ENCODE measurements at places on chromosomes 3 and 15. TPM values are rescaled to one million over a fixed set of nuclear protein-coding genes. Genes with fewer than 3 reads are reported as not detected.

DNA sequence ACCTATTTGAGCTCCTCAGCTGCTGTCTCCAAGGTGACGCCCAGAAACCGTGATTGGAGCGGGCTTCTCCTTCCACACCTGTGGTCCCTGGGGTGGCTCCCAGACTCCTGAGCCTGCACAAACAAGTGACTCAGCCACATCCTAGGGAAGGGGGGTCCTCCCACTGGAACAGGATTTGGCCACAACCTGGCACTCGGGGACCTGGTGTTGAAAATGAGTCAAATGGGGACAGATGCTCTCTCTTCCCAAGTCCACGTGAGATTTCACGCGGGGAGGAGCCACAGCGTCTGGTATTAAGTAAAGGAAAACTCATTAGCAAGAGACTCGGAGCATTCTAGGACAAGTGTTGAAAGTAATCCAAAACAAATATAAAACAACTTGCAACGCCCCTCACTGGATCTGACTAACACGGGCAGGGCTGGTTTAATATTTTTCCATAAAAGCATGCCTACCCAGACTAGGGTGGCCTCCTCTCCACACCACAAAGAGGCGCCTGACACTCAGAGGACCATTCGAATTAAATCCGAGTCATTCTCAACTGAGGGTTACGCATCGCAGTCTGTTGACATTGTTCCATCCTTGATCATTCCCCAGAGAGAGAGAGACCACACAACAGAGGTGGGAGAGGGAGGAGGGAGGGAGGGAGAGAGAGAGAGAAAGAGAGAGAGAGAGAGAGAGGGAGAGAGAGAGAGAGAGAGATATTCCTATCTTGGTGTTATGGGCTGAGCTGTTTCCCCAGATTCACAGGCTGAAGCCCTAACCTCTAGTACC lies 74.4 kb downstream of the MGLL start:
- peak; percentile 28 for DNase-seq
- H3K27ac ChIP-seq, result no peak overlapping the region
- no peaks in the 10 kb centered on the region for H3K36me3 ChIP-seq
- no peaks in the 10 kb centered on the region for H3K27me3 ChIP-seq
- no peaks in the 10 kb centered on the region for H3K4me1 ChIP-seq
- H3K4me3 ChIP-seq, result no peak overlapping the region

The SLC12A1 gene
- not detected for total RNA-seq

The SYNPR gene
- total RNA-seq, result 0.18 TPM

The SLC38A3 gene
- total RNA-seq, result 8.2 TPM

GRCh38 chr3:18790384-18790783 lies 357.9 kb upstream of the KCNH8 start:
- no peaks in the 10 kb centered on the region for H3K27me3 ChIP-seq
- H3K4me1 ChIP-seq, result peaks cover 3% of the 10 kb centered on the region
- no peaks in the 10 kb centered on the region for H3K36me3 ChIP-seq
- H3K27ac ChIP-seq, result no peak overlapping the region
- no peak overlapping the region for H3K4me3 ChIP-seq
- no peak for DNase-seq

GRCh38 chr3:64039981-64040733 lies 16.9 kb upstream of the PSMD6 start:
- H3K4me1 ChIP-seq, result no peaks in the 10 kb centered on the region
- H3K27ac ChIP-seq, result no peak overlapping the region
- H3K4me3 ChIP-seq, result no peak overlapping the region

DNA sequence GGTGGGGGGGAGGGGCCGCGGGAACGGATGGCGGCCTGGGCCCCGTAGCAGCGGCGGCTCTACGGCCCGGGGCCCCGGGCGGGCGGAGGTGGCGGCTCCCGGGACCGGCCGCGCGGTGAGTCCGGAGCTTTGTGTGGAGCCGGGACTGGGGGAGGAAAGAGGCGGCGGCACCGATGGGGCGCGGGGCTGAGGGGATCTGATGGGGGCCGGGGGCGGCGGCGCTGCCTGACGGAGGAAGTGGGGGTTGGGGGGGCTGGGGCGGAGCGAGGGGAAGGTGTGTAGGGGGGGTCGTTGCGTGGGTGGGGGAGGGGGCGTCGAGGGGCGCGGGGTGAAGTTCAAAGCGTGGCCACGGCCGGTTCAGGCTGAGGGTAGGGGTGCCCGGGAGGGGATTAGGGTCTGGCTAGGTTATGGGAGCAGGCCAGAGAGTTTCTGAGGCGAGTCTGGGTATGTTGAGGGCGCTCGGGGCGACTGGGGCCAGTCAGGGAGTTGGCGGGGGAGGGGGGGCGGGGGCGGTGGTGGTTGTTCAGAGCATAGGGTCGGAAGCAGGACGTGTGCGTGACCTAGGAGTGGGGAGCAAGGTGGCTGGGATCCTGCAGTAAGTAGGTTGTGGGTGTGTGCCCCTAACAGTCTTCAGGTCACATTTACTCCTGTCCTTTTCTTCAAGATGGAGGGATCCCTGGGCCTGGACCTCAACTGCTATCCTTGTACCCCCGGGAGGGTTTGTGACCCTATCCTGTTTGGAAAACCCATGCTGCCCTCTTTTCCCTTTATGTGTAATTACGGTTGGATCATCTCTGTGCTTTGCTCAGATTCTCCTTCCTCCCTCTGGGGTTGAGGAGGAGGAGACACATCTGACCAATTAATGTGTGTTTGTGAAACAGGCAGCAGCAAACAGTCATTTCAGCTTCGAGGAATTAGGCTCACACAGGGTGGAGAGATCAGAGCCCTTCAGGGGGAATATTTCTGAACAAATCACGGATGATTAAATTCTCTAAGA lies 644 bp downstream of the ZNF609 start:
- peak; percentile 76 for DNase-seq
- H3K4me3 ChIP-seq, result peak overlapping the region; percentile 90
- peaks cover 14% of the 10 kb centered on the region for H3K36me3 ChIP-seq
- peaks cover 20% of the 10 kb centered on the region for H3K4me1 ChIP-seq

GRCh38 chr3:47098910-47099309 lies 65.0 kb downstream of the SETD2 start:
- H3K27me3 ChIP-seq, result no peaks in the 10 kb centered on the region
- DNase-seq, result no peak
- H3K4me1 ChIP-seq, result no peaks in the 10 kb centered on the region
- no peak overlapping the region for H3K27ac ChIP-seq
- H3K4me3 ChIP-seq, result no peak overlapping the region

DNA sequence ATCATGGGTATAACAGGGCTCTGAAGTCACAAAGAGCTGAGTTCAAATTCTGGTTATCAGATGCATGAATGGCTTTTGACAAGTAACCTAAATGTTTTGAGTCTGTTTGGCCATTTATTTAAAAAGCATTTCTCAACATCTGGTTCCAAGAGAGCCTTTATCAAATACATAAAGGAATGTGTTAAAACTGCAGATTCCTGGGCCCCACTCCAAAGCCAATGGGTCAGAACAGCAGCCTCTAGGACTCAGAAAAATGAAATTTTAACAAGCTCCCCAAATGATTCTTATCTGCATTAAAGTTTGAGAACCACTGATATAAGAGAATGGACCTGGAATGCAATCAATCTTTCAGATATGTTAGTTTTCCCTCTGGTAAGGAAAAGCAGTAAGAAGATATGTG lies 3.4 kb downstream of the B4GALT4 start:
- no peaks in the 10 kb centered on the region for H3K27me3 ChIP-seq
- H3K27ac ChIP-seq, result no peak overlapping the region
- H3K4me3 ChIP-seq, result peak overlapping the region; percentile 57
- DNase-seq, result no peak
- H3K36me3 ChIP-seq, result peaks cover 55% of the 10 kb centered on the region

The HDC gene
- total RNA-seq, result not detected

The GCNT3 gene
- 0.52 TPM for total RNA-seq

DNA sequence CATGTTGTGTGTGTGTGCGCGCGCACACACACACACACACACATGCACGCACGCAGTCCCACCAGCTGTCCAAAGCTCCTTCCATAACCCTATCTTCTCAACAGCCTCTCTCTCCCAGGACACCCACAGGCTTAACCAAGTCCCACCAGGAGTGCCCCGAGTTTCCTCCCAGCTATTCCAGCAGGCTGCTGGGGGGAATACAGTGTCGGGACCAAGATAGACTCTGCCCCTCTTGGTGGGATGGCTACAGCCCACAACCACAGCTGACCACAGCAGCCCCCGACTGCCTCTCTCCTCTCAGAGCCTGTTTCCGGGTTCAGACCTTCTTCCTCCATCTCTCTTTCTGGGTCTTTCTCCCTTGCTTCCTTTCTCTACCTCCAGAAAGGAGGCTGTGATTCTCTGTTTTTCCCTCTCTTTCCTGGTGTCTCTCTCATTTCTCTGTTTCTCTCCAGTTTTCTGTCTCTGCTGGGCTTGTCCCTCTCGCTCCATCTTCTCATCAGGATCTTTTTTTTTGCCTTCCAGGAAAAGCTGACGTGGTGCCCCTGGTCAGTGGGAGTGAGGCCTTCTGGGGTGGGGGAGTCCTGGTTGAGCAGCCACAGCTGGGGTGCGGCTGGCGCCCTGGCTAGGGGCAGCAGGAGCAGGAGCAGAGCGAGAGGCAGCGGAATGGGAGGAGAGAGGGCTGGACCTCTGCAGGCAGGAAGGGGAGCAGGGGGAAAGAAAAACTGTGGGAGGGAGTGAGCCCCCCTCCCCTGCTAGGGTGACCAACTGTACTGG lies 3.3 kb upstream of the ISLR start:
- no peak for DNase-seq
- H3K4me1 ChIP-seq, result no peaks in the 10 kb centered on the region
- no peak overlapping the region for H3K4me3 ChIP-seq
- H3K36me3 ChIP-seq, result no peaks in the 10 kb centered on the region

- H3K27ac ChIP-seq, result no peak overlapping the region
- H3K36me3 ChIP-seq, result no peaks in the 10 kb centered on the region
- H3K4me1 ChIP-seq, result peaks cover 7% of the 10 kb centered on the region
- H3K27me3 ChIP-seq, result no peaks in the 10 kb centered on the region
Measured at GRCh38 chr3:154389861-154390260, 40.1 kb downstream of the GPR149 start.

- peak; percentile 72 for DNase-seq
- no peak overlapping the region for H3K4me3 ChIP-seq
- H3K36me3 ChIP-seq, result no peaks in the 10 kb centered on the region
- H3K27me3 ChIP-seq, result no peaks in the 10 kb centered on the region
Measured at GRCh38 chr3:171950373-171950772, 89.0 kb upstream of the FNDC3B start.

GRCh38 chr3:10394491-10395025 lies 73.6 kb upstream of the SEC13 start:
- peaks cover under 1% of the 10 kb centered on the region for H3K4me1 ChIP-seq
- no peak for DNase-seq
- no peak overlapping the region for H3K27ac ChIP-seq
- no peak overlapping the region for H3K4me3 ChIP-seq

- H3K27me3 ChIP-seq, result peaks cover 8% of the 10 kb centered on the region
- no peaks in the 10 kb centered on the region for H3K4me1 ChIP-seq
- no peaks in the 10 kb centered on the region for H3K36me3 ChIP-seq
- no peak overlapping the region for H3K27ac ChIP-seq
- DNase-seq, result no peak
Measured at GRCh38 chr15:82064824-82065223, 19.0 kb upstream of the MEX3B start.

DNA sequence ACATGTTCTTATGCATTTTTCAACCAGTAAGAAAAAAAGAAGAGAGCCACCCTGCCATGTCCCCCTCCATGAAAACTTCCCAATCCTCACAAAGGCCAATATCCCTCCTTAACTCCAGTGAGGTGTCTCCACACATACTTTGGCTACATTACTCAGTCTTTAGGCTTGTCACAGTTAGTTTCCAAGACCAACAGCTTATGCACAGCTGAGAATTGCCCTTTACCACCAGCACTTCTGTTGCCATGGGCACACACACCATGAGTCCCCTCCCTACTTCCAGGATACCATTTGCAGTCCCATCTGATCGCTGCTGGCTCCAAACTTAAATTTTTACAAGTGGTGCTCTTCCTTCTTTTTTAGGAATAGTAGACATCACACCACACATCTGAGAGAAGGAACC lies 150.3 kb upstream of the STRIT1 start:
- H3K27ac ChIP-seq, result no peak overlapping the region
- peaks cover 6% of the 10 kb centered on the region for H3K4me1 ChIP-seq
- no peaks in the 10 kb centered on the region for H3K36me3 ChIP-seq
- no peak overlapping the region for H3K4me3 ChIP-seq

The RTP1 gene
- total RNA-seq, result not detected

- H3K4me3 ChIP-seq, result no peak overlapping the region
- H3K36me3 ChIP-seq, result no peaks in the 10 kb centered on the region
Measured at GRCh38 chr3:41581700-41582099, 380.2 kb downstream of the ULK4 start.

DNA sequence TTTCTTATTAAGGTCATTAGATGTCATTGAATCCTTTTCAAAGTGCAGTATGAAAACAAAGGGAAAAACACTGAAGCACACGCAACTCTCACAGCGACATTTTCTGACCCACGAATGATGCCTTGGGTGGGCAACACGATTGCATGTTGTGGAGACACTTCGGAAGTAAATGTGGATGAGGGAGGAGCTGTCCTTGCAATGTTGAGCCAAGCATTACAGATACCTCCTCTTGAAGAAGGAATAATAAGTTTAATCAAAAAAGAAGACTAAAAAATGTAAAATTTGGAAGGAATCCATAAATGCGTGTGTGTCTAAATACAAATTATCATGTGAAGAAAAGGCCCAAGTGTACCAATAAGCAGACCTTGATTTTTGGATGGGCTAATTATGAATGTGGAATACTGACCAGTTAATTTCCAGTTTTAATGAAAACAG lies 16.9 kb downstream of the THBS1 start:
- H3K27me3 ChIP-seq, result no peaks in the 10 kb centered on the region
- peaks cover 48% of the 10 kb centered on the region for H3K36me3 ChIP-seq
- DNase-seq, result no peak
- no peak overlapping the region for H3K27ac ChIP-seq

- H3K4me3 ChIP-seq, result no peak overlapping the region
- H3K36me3 ChIP-seq, result peaks cover 8% of the 10 kb centered on the region
- H3K4me1 ChIP-seq, result peaks cover 9% of the 10 kb centered on the region
- DNase-seq, result no peak
- H3K27ac ChIP-seq, result no peak overlapping the region
Measured at GRCh38 chr3:25469558-25469957, 41.5 kb downstream of the RARB start.
